Smooth muscle cell of the coronary artery (primary cell): ENCODE measurements at places on chromosomes 16 and 17. TPM values are rescaled to one million over a fixed set of nuclear protein-coding genes. Genes with fewer than 3 reads are reported as not detected.

ADGRG3 gene
- not detected in 2 replicates for total RNA-seq

CIAPIN1 gene
- total RNA-seq = 18.6 and 46.3 TPM in 2 replicates

C16orf92 gene
- not detected in 2 replicates for total RNA-seq

CA7 gene
- not detected in 2 replicates for total RNA-seq

ARHGAP44 gene
- 0.30 and 1.5 TPM in 2 replicates for total RNA-seq
